Renal cortex interstitium (tissue), 15 donors: ENCODE measurements at places on chromosomes 13 and 19. TPM values are rescaled to one million over a fixed set of nuclear protein-coding genes. Genes with fewer than 3 reads are reported as not detected.
A peak's percentile ranks its signal among the peaks of the same experiment; 100 is the strongest.

Gene ZNF208
- polyA plus RNA-seq, result 1.8 TPM

Gene ODAD3
- 1.9 TPM for polyA plus RNA-seq

Gene NKG7
- 1.1 TPM for polyA plus RNA-seq

DNA sequence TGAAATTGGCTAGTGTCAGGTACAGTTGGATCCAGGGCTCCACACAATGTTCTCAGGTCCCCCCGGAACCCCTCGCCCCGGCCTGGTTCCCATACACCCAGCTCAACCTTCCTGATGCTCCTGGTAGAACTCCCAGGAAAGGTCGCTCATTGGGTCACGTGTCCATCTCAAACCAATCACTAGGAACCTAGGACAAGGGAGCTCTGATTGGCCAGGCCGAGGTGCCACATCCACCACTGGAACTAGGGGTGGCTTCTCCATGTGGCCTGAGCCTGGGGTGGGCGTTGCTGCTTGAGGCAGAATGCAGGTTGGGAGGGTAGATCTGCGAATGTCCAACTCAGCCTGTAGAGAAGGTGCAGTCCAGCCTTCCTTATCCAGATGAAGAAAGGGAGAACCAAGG is 6.9 kb upstream of the MEF2B start:
- DNase-seq, result no peak

GRCh38 chr13:35470671-35471661 is 5.5 kb downstream of the MAB21L1 start:
- DNase-seq, result no peak

DNA sequence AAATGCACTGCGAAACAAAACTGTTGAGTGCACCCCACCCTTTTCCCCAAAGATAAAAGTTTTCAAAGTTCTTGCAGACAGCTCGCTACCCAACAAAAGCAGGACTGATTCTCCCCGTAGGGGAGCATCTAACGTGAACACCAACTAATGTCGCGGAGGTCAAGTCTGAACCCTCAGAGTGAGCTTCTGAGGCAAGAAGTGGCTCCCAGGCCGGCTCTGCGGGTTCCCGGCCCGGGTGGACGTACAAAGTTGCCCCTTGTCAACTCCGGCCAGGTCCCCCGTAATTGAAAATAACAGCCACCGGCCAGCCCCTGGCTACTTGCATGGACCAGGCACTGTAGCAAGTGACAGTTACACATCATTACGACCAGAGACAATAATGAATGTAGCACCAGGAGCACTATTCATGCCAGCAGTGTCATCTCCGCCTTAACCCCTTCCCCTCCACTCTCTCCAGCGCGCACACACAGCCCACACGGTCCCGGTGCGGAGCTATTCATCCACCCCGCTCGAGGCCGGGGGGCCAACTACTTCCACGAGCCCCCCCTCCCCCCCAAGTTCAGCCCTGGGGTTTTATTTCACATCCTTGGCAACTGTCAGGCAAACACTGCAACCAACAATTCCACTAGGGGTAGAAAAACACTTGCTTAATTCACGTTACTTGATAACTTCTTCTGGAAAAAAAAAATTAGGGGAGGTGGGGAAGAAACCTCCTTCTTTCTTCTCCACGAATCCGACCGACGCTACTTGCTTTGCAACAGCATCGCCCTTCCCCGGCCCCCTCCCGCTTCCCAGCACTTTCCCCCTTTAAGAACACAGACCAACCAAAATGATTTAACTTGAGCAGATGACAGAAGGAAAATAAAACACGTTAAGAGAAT is 1.2 kb downstream of the KLF12 start:
- no peak for DNase-seq

- DNase-seq, result no peak
Measured at GRCh38 chr13:72760189-72760588, 21.5 kb downstream of the DIS3 start.

DNA sequence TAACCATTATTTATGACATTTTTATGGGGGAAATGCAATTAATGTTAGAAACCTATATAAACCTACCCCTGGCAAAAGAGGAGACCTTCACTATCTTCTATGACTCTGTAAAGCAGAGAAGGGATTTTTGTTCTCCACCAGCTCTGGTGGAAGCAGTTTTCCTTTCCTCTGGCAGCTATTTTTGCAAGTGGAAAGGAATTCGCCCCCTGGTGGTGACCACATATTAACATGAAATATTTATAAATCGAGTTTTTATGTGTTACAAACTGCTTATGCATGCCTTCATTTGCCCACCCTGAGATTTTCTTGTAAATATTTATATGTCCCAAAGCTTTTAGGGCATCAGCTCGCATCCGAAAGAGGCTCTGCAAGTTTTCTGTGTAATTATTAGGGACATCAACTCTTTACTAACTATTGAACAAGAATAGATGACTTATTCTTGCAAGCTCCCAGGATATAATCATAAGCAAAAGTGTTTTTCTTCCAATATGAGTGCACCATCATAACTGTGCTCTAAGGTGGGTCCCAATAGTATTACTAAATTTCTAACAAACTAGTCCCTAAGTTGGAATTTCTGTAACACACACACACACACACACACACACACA is 62.4 kb downstream of the SERTM1 start:
- DNase-seq, result peak; percentile 31

GRCh38 chr13:113140677-113141600 is 17.5 kb upstream of the PROZ start:
- no peak for DNase-seq

- DNase-seq, result peak; percentile 74
Measured at GRCh38 chr19:55301459-55302317, 17.9 kb downstream of the BRSK1 start.

- DNase-seq, result no peak
Measured at GRCh38 chr13:55893540-55893939, 1247.2 kb upstream of the PRR20A start.

DNA sequence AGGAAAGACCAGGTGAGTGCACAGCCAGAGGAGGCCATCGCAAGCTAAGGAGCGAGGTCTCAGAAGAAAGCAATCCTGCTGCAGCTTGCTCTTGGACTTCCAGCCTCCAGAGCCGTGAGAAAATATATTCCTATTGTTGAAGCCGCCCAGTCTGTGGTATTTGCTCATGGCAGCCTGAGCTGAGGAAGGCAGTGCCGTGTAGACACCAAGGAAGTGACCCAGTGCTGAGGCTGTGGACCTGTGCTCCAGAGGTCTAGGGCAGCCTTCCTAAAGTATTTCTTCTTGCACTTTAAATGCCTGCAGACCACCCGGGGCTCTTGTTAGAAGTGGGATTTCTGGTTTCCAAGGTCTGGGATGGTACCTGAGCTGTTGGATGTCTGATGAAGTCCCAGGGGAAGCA is 158.5 kb upstream of the KL start:
- no peak for DNase-seq

- no peak for DNase-seq
Measured at GRCh38 chr19:45972081-45972946, 1.4 kb downstream of the NOVA2 start.
